H1 (cell line): ENCODE measurements at places on chromosomes 12 and 14.

GRCh38 chr14:103281496-103282231, 52.4 kb upstream of the EIF5 start:
- no peak for DNase-seq

GRCh38 chr14:85295318-85295717, 234.6 kb upstream of the FLRT2 start:
- DNase-seq = no peak

GRCh38 chr14:90722590-90722989, 93.6 kb downstream of the TTC7B start:
- DNase-seq = no peak

DNA sequence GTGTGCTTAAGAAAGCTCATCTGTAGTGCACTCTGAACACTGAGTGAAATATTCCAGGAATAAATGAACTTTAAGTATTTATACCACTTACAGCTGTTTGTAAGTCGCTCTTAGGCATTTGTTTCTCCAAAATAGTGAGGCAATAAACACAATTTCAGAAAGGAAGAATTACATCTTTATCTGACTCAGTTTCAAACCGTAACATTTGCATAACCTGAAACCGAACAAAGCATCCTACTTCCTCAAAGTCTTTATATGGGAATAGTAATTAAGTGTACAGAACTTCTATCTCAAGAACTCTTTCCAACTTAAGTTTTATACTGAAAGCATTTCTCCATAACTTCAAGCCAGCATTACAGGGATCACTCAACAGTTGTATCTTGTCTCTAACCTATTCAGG, 58.4 kb downstream of the SOX5 start:
- DNase-seq = no peak

DNA sequence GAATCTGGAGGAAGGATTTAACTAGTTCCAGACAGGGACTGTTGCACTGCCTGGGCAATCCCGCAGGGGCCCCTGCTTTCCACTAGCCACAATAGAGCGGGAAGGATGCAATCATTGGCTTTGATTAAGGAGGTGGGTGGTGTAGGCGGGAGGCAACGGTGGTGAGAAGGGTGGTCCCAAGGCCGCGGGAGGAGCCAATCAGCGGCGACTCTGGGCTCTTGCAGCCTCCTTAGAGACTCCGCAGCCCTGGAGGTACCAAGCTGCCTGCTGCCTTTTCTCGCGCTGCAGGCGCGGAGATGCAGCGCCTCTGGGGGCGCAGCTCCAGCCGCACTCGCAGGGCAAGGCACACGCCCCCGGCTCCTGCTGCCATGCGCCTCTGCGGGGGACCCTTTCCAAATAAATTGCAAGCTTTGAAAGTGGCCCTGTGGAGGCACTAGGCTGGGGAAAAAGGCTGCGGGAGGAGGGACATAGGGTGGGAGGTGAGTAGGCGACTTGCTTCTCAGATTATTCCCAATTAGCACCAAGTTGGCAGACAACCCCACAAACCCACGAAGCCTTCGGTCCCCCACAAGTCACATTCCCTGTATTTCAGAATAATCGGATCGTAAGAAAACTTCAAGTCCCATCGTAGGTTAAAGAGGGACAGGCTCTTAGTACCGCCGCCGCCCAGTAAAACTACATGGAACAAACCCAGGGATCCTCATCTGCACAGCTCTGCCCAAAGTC, 858 bp upstream of the KCNA1 start:
- peak; percentile 83 for DNase-seq

DNA sequence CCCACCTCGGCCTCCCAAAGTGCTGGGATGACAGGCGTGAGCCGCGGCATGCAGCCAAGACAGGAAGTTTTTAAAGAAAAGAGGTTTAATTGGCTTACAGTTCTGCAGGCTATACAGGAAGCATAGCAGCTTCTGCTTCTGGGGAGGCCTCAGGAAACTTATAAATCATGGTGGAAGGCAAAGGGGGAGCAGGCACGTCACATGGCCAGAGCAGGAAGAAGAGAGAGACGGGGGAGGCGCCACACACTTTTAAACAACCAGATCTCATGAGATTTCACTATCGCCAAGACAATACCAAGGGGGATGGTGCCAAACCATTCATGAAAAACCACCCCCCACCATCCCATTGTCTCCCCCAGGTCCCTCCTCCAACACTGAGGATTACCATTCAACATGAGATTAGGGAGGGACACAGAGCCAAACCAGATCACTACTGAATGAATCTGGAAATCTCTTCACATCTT, 14.1 kb downstream of the CCDC63 start:
- DNase-seq = no peak

- no peak for DNase-seq
These were observed 188.4 kb downstream of the MSRB3 start for GRCh38 chr12:65466911-65467310.

DNA sequence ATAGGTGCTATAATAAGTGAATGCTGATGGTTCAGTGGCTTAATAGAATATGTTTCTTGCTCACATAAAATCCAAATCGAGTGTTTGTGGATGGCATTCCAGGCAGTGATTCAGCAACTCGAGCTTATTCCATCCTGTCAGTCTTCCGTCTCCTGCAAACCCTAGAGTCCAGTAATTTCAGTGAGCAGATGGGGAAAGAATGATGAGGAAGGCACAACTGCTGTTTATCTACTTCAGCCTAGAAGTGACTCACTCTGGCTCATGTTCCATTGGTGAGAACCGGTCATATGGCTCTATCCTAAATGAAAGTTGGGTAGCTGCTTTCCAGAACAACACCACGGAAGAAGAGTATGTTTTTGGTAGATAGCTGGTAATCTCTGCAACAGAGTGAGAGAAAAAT, 421.8 kb upstream of the PDE3A start:
- DNase-seq = no peak

- no peak for DNase-seq
These were observed 1251.2 kb downstream of the AACS start for GRCh38 chr12:126316411-126316810.

DNA sequence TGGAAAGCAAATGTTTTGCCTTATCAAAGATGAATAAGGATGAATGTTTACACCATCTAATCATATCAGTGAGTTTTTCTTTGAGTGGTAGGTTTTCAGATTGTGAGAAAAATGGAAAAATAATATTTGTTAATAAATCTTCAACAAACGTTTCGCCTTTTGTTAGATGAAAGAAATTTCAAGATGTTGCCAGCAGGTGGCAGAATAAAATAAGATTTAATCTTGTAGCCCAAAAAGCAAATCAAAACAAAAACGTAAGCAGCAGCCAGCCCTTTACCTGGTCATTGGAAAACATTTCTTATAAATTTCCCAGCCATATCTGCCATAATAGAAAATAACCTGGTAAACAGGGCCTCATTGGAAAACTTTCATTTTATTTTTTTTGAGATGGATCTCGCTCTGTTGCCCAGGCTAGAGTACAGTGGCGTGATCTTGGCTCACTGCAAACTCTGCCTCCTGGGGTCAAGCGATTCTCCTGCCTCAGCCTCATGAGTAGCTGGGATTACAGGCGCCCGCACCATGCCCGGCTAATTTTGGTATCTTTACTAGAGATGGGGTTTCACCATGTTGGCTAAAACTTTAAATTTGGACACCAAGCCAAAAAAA, 15.4 kb upstream of the TMEM120B start:
- DNase-seq = no peak

DNA sequence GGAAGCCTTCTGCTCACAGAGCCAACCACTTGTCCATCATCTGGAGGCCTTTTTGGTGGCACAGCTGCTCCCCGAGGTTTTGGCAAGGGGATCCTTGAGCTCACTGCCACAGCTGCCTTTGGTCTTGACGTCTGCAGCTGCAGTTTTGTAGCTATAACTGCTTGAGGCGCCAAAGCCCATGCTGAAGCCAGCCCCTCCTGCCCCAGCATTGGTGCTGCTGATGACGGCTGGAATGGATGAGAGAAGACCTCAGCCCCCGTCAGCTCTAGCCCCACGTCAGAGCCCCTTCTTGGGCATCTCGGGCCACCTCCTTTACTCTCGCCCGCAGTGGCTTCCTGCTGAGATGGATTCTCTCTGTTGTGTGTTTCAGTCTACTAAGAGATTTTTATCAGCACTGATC, 12.3 kb upstream of the KRT74 start:
- DNase-seq = no peak

- DNase-seq = no peak
These were observed 5.7 kb upstream of the CHGA start for GRCh38 chr14:92917041-92917940.

GRCh38 chr14:55005071-55005470, 21.8 kb downstream of the WDHD1 start:
- DNase-seq = no peak

GRCh38 chr14:81776531-81776930, 242.9 kb upstream of the SEL1L start:
- no peak for DNase-seq

DNA sequence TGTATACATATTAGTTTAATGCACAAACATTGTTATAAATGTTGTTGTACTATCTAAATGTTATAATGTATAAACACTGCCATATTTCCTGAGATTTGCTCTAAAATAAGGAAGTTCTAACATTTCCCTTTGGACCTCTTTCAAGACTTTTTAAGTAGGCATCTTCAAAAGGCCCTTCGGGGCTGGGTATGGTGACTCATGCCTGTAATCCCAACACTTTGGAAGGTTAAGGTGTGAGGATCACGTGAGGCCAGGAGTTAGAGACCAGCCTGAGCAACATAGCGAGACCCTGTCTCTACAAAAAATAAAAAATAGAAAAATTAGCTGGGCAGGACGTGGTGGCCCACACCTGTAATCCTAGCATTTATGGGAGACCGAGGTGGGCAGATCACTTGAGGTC, 35.5 kb downstream of the FBLN5 start:
- no peak for DNase-seq

DNA sequence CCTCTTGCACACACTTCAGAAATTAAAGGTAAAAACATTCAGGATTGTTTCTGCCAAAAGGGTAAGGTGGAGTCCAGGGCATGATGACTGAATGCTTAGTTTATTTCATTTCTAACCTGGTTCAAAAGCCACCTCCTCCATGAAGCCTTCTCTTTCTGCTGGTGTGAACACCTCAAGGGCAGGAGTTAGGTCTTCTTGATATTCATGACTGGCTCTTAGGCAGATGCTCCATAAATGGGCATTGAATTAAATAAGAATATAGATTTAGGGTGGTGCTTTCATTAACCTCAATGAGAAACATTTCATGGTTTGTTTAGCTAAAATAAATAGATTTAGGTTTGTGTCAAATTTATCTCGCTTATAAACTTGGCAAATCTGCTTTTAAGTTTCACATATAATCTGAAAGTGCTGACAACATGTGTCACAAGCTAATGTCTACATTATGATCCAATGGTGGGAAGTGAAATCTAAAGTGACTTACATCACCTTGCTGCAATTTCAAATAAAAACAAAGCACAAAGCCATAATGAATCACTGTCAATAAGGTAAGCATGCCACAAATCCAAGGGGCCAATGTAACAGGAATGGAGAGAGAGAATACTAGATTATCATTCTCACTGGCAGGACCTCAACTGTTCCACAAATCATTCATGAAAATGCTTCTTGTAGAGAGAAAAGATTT, 72.7 kb upstream of the GRIP1 start:
- DNase-seq = no peak

DNA sequence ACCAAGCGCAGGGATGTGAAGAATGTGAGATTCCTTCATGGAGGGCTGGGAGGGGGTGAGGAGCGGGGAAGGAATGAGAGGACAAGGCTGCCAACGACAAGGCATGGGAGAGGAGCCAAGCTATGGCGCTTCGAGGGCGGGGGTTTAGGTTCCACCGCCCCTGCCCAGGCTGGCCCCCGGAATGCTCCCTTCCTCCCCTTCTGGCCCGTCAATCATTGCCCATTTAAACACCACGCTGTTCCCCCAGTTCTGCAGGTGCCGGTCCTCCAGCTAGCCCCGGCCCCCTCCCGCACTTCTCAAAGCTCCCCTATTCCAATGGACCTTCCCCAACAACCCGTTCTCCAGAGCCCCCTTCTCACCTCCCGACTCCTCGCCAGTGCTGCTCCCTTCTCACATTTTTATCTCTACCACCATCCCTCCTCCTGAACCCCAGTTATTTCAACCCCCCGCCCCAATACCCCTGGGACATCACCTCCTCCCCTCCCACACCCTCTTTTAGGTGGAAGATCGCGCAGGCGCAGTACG, 428 bp downstream of the RNF41 start:
- DNase-seq = peak; percentile 65
